ENCODE measurements at places on chromosomes 4 and X.
A peak's percentile ranks its signal among the peaks of the same experiment; 100 is the strongest.

DNA sequence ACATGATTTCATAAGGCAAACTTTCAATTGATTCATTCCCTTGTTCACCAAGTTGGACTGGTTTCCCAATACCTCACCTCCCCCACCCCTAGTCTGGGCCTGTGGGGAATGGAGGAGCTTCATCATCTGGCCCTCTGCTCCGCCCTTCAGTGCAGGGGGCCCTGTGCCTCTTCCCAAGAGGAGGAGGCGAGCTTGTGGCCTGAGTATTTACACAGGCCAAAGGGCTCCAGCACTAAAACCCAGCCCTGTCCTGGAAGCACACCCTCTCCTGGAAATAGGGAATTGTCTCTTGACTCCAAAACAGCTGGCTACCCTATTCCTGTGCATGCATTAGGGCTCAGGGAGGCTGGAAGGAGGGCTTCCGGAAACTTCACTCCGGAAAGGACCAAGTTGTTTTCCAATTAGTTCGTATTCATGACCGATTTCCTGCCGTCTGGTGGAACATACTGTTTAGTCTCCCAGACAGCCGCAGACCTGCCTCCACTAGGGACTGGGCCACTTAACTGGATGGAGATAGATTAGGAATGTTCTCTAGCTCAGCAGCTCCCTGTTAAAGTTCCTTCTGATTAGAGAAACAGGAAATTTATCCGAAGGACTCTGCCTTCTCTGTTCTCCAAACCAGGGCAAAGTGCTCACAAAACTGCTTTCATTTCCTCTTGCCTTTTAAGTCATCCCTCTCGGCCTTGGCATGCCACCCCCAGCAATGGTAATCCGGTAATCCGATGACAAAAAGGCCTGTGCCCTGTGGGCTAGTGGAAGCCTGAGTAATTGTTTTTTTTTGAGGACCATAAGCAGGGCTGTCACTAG lies 5.8 kb downstream of the SRPX2 start:
- DNase-seq: no peak

GRCh38 chr4:1756893-1757779 lies 35.8 kb downstream of the TACC3 start:
- no peak for DNase-seq

GRCh38 chr4:1767770-1768366 lies 25.2 kb upstream of the FGFR3 start:
- peak; percentile 59 for DNase-seq

GRCh38 chr4:94536049-94536448 lies 84.3 kb downstream of the PDLIM5 start:
- no peak for DNase-seq

DNA sequence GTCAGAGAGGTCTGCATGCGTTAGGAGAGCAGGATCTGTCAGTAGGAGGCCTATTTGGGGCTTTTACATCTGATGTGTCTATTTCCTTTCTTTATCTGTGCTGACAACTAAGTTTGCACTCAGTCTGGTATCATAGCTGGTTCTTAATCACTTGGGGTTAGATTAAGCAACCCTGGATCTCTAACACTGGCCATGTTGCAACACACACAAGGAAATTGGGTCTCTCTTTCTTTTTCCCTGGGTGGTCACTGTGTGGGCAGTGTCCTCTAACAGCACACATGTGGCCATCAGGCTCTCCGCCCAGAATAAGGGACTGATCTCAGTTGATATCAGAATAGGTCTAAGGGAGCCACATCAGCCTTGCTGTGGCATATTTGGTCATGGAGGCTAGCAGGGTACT lies 38.9 kb downstream of the IGFBP7 start:
- no peak for DNase-seq

DNA sequence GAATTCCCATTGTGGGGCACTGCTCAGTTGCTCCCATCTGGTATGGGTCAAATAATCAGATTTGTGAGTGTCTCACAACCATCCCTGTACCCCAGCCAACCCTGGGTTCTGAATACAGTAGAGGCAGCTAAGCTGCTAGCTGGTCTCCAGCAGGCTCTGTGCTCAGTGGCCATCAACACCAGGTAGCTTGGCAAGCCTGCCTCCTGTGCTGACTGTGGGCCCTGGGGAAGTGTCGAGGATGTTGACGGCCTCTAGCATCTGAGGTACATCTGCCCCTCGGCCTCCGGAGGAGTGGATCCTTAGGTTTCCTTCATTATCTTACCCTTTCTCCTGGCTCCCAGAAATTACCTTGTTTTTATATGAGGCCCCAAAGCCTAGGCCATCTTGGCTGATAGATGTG lies 13.3 kb downstream of the RNF4 start:
- no peak for DNase-seq

Data from activated naive CD4-positive, alpha-beta T cell treated with anti-CD3 and anti-CD28 coated beads, Interleukin-2, amount 10 ng/mL, durations not matched to agents 7 days and 5 days (primary cell).